RKO (cell line): ENCODE measurements at places on chromosomes 2 and 18.

DNA sequence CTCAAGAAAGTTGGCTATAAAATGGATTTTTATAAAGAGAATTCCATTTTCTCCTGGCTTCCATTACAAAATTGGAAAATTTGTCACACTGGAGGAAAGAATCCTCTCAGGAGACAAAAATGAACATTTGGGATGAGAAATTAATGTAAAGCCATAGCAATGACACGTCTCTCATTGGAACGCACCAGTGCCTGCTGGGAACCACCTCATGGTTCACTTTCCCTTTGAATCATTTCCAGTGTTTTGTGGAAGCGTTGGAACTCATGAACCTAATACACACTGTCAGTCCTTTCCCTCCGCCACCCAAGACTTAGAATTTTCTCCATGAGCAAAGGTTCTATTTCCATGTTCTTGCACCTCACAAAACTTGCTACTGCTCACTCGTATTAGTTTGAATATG is 21.0 kb upstream of the NRP2 start:
- DNase-seq = no peak

- no peak for DNase-seq
Measured at GRCh38 chr2:150295544-150295943, 191.9 kb downstream of the RND3 start.

- DNase-seq = no peak
Measured at GRCh38 chr2:207083361-207084110, 82.2 kb downstream of the KLF7 start.

GRCh38 chr2:240456447-240457222 is 21.2 kb downstream of the GPC1 start:
- DNase-seq = no peak

GRCh38 chr18:52337276-52337675 is 2.7 kb upstream of the DCC start:
- no peak for DNase-seq

DNA sequence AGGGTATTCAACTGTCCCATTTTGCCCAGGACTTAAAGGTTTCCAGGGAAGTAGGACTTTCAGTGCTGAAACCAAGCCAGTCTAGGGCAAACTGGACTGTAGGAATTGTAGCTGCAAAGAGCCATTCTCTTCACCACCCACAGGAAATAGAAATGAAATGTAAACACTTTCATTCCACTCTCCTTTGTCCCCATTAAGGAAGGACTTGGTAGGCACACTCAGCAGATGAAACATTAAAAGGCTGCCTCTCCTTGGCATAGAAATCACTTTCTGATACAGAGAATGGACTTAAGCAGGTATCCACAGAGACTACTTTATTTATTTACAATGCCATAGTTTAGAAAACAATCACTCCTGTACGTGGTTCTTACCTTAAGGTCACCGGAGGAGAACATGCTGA is 102.9 kb upstream of the CCDC195 start:
- DNase-seq = no peak

GRCh38 chr2:104859766-104860450 is 6.0 kb downstream of the POU3F3 start:
- no peak for DNase-seq

GRCh38 chr2:193679847-193680246 is 1485.1 kb upstream of the TMEFF2 start:
- no peak for DNase-seq

DNA sequence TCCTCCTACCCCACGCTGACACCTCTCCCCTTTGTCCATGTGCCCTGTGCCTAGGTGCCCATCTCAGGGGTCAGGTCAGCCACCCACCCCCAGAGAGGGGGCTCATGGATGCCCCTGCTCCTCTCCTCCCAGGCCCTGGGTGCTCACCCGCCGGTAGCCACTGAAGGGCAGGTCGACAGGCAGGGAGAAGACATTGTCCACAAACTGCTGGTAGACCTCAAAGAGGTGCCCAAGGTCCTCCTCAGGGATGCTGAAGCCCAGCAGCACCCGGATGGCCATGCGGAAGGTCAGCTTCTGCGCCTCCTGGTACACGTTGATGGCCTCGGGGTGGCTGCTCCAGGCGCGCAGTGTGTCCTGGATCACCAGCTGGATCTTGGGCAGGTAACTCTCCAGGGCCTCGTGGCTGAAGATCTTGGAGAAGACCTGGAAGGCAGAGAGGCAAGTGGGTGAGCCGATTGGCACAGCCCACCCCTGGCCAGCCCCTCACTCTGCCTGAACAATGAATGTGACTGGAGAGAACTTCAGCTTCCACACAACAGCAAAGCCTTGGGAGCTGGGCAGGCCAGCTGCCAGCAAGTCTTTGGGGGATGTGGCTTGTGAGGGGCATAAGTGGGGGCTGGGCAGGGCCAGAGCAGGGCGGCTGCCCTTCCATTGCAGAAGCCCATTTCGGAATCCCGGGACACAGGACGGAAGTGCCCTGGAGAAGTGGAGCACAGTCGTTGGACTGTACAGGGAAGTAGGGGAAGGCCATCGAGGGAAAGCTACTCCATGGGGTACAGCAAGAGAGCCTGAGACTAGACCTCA is 12.5 kb downstream of the CYP26B1 start:
- DNase-seq = no peak

DNA sequence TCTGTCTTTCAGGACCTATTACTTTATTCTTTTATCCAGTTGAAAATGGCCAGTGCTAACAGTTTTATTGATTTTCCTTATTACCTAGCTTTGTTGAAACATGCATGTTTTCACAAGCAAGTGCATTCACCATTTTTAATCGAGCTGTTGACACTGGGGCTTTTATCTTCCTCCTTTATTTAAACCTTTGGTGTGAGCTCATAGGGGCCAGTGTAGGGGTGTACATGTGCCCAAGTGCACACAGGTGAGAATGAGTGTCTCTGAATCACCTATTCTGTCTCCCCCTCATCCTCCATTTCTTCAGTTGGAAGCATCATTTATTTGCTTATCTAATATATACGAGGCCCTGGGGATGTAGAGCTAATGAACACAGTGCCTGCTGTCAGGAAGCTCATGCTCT is 199.1 kb downstream of the PRKCE start:
- no peak for DNase-seq

DNA sequence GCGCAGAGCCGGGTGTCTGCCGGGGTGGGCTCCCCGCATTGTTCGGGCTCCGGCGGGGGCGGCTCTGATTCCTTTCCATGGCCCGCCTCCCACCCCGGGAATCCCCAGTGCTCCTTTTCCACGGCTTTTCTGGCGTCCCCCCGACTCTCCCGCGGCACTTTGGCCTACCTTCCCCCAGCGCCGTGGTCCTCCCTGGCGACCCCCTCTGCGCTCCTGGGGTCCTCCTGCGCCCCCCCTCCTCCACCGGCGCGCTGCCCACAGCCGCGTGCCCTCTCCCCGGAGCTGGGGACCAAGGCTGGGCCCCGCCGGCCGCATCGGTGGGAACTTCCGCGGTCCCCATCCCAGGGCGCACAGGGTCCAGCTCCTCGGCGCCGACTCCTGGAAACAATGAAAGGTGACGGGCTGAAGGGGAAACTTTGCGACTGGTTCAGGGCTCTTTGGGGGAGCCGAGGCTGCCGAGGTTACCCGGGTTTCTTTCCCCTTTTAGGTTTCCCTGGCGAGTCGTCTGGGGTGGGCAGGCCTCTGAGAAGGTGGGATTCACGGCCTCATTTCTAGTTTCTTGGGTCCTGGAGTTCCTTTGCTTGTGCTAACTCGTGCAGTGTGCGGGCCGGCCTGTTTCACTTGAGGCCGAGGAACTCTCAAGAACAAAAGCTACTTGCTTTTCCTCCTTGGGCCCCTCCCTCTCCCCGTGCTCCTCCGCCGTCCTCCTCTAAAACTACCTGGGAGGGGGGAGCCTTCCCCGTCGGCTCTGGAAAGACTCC is 2.2 kb downstream of the TGIF1 start:
- DNase-seq = peak; percentile 64

- DNase-seq = no peak
Measured at GRCh38 chr2:159501743-159502142, 114.6 kb downstream of the BAZ2B start.

GRCh38 chr2:126979039-126980003 is 80.6 kb downstream of the TEX51 start:
- no peak for DNase-seq

GRCh38 chr2:101986804-101987740 is 4.7 kb upstream of the IL1R2 start:
- no peak for DNase-seq

- no peak for DNase-seq
Measured at GRCh38 chr18:62629031-62629430, 86.3 kb upstream of the PHLPP1 start.

- no peak for DNase-seq
Measured at GRCh38 chr2:18356676-18357075, 203.8 kb downstream of the RDH14 start.

GRCh38 chr2:79271456-79271855 is 111.9 kb upstream of the REG3A start:
- no peak for DNase-seq

- DNase-seq = no peak
Measured at GRCh38 chr2:241503776-241504392, 4.5 kb downstream of the STK25 start.

DNA sequence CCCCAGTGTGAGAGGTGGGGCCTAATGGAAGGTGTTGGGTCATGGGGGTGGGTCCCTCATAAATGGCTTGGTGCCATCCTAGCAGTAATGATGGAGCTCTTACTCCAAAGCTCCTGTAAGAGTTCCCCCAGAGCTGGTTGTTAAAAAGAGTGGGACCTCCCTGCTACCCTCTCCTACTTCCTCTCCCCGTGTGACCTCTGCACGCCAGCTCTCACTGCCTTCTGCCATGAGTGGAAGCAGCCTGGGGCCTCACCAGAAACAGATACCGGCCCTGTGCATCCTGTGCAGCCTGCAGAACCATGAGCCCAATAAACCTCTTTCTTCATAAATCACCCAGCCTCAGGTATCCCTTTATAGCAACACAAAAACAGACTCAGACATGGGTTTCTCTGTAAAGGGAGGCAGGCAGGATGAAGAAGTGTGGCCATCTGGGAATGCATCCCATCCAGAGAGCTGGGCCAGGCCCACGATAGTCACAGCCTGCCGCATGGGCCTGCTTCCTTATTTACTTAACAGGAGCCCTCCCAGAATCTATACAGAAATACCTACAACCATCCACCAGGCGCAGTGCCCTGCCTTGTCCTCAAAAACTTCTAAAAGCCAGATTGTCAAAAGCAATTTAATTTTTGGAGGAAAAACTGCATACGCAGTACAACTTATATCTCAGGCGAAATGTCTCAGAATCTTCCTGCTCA is 7.5 kb downstream of the PRLH start:
- no peak for DNase-seq

DNA sequence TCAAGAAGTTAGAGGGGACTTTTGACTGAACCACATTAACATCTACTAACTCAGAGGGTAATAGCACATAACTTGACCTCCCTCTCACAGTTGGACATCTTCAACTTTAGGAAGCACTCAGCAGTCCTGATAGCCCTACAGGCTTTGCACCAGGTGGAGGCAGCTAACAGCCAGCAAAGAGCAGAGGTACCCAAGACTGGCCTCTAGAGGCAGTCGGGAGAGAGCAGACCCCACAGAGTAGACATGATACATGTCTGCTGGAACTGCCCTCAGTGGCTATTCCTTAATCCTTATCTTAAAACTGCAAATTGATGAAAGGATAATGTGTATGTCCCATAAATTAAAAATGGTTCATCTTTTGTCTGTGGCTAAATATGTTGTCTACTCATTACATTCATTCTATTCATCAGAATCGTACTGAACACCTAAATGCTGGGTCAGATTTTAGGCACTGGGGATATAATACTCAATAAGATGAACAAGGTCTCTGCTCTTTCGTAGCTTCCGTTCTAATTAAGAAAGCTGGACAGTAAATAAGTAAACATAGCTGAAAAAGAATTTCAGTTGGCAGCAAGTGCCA is 49.8 kb downstream of the CAB39 start:
- DNase-seq = peak; percentile 55

- no peak for DNase-seq
Measured at GRCh38 chr2:2667690-2668089, 336.6 kb upstream of the MYT1L start.

DNA sequence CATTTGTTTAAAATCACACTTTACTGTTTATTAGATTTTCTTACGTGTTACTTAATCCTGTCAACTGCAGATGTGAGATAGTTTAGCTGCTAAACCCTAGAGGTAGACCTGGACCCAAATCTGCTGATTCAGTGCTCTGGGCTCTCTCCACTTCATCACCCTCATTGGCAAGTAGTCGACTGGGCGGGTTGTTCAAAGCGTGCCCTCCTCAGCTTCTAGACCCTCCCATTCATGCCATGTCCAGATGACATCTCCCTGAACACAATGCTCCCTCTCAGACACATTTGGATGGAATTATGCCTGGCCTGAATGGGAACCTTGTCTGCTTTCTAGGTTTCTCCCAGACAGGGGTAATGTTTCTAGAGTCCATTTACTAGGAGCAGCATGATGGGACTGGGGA is 43.7 kb downstream of the RPIA start:
- DNase-seq = no peak

GRCh38 chr2:119319593-119319992 is 47.0 kb downstream of the C2orf76 start:
- no peak for DNase-seq

GRCh38 chr2:62654423-62654791 is 51.1 kb upstream of the EHBP1 start:
- DNase-seq = no peak

GRCh38 chr2:216984937-216985336 is 125.1 kb upstream of the TNP1 start:
- DNase-seq = no peak

GRCh38 chr18:28095041-28095440 is 81.9 kb downstream of the CDH2 start:
- no peak for DNase-seq

DNA sequence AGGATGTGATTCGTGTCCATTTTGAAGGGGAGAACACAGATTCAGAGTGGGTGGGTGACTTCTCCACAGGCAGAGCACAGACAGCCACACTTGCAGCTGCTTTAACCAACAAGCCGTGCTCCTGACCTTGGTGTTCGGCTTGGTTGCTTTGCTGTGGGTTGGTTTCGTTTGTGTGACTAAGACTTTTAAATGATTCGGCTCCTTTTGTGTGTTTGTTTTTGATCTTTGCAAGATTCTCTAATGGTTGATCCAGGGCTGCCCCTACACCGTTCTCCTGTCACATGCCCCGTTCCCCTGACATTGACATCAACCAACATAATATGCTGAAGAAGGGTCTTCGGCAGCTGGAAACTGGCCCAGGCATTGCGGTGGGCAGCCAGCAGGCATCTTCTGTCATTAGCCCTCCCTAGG is 95.9 kb upstream of the MBOAT2 start:
- DNase-seq = no peak

DNA sequence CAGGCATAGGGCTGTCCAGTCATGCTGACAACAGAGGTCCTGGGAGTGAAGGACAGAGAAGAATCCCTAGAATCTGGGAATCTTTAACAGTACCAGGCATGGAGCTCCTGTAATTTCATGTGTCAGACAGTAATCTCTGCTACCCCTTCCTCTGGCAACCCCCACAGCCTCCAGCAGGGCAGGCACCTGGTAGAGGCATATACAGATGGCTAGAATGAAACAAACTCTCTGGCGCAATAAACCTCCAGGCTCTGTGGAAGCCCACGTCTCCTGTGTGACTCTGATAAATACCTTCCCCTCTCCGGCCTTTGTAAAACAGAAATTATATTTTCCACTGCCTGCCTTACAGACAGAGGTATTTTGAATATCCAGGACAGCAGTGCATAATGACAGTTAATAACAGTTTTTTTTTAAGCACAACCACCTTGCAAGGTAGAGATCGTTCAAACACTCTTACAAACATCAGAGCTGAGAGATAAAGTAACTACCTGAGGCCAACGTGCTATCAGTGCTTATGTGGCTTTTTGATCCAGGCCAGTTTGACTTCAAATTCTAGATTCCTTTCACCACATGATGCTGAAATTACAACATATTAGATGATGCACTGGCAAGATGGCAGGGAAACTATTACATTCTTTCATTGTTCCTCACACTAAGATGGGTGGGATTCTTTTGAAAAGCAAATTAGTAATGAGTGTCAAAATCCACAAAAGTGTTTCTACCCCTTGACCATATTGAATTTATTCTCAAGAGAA is 47.7 kb upstream of the TMEM247 start:
- no peak for DNase-seq
